ENCODE measurements at places on chromosomes 13 and 19.

DNA sequence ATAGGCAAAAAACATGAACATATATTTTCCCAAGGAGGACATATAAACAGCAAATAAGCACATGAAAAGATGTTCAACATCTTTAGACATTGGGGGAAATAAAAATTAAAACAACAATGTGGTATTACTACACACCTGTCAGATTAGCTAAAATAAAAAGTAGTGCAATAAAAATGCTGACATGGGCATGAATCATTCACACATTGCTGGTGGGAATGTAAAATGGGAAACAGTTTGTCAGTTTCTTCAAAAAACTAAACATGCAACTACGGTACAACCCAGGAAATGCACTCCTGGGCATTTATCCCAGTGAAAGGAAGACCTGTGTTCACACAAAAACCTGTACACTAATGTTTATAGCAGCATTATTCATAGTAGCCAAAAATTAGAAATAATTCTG is 5.3 kb upstream of the SUCLA2 start:
- DNase-seq, result no peak

DNA sequence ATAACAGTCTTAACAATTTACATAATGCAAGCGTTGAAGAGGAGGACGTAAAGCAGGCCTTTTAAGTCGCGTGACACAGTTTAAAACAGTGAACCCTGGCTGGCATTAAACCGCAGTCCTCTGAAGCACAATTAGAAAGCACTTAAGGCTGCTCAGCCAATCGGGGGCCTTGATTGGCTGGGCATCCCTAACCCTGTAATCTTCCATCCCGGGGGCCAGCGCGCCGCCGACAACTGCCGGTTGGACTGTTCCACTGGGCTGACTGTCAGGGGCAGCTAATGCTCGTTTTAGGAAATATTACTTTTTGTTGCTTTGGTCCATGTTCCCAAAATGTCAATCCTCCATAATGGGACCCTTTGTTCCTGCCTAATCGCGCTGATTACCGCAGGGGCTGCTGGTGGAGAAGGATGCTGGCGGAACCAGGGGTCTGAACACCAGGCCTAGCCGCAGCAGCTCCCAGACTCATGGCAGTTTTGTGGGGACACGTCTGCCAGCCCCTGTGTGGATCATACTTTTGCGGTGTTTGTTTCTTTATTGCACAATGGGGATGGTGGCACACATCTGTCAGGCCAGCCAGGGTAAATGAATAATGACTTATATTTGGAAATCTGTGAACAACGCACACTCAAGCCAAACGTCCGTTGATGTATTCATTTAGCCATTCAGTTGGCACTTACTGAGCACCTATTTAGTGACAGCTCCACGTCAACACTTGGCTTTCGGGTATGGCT is 127.1 kb upstream of the SPACA7 start:
- peak; percentile 64 for DNase-seq

GRCh38 chr19:41595258-41595889 is 19.4 kb downstream of the CEACAM21 start:
- no peak for DNase-seq

- DNase-seq, result peak; percentile 37
These were observed 133.3 kb downstream of the SOX1 start for GRCh38 chr13:112200200-112200599.

GRCh38 chr13:98632961-98633360 is 56.1 kb upstream of the STK24 start:
- DNase-seq, result no peak

DNA sequence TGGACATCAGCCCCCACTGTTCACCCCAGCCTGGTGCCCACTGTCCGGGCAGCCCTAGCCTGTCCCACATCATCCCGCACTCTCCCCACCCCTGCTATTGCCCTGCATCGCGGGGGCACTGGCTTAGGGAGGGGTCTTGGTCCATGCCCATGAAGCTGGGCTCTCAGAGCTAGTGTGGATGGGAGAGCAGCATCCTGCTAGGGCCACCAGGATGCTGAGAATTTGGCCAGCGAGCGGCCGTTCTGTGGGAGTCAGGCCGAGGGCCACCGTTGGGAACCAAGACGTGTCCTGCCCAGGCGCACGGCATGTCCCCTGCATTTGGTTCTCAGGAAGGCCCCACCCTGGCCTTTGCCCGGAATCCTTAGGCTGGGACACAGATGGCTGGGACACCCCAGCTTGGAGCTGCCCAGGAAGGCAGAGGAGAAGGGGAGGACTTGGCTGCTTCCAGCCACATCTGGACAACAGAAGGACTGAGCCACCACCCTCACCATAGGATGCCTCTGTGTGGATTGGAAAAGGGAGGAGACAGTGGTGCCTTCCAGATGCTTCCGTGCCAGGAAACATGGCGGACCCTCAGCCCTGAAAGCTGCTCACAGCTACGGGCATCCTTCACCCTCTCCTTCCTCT is 14.6 kb downstream of the ADGRE5 start:
- DNase-seq, result no peak
